Amygdala (tissue), 56 donors: ENCODE measurements at places on chromosomes 3 and 15.

GRCh38 chr15:59360896-59361295 is 11.8 kb downstream of the MYO1E start:
- no peak for DNase-seq

DNA sequence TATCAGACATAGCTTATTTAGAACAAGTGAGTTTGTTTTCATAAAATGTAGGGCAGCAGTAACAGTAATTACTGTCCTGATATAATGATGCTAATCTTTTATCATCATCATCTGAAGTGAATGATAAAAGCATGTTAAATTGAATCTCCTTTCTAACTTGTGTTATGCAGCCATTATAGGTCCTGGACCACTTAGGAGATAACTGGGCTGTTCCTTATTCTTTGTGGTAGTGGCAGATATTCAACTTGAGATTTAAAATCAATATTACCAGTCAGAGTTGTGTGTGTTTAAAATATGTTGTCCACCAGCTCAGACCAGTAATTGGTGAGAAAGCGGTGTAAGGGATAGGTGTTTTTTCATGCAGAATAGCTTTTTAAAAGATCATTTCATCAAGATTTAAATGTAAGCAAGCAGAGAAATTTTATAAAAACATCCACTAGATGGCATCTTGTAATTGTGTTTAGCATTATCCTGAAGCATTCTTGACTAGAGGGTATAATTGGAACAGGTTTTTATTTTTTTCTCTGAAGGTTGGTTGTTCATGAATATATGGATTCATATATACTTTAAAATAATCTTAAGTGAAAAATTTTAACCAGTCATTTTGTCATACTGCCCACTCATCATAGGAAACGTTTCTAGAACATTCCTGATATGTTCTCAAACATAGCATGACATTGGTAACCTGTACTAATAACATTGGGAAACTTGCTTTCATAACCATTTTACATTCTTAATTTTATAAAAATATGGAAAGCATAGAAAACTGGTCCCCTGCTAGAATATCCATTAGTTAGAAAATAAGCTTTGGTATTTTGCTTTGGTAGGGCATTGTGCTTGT is 153.9 kb downstream of the BBX start:
- no peak for DNase-seq

DNA sequence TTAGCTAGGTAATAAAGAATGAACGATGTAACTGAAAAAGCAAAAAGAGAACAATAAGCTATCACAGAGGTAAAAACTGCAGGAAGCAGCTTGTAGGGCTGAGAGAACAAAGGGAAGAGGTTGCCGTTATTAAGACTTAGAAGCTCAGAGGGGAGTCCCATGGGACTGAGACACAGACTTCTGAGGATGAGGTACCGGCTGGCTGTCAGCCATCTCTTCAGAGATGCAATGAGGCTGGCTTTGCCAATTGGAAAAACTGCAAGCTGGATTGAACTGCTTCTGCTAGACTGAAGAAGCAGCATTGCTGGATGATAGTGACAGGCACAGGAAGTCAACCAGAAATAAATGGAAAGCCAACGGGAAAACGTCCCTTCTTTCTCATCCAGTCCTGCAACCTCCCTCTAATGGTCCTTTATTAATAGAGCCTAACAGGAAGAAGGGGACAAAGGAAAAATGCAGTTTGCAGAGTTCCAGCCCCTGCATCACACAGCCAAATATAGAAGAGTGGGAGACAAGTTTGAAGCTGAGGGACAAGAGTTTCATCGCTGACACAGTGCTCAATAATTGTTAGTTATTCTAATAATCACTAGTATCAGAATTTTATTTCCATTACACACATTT is 21.1 kb upstream of the KLHL6 start:
- DNase-seq: no peak

DNA sequence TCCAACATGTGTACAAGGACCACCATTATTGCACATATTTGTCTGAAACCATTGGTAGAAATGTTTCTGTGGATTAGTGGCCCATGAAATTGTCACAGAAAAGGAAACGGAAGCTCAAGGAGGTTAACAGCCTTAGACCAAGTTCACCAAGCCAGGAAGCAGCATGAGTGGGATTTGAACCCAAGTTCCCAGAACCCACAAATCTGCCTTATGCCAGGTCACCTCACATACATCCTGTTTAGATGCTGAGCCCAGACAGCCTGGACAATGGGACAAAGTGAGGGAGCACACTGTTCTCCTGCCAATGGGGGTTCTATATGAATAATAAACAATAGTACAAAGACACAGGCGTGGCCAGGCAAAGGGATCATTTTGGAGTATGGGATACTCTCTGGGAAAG is 59.6 kb upstream of the CA12 start:
- no peak for DNase-seq

DNA sequence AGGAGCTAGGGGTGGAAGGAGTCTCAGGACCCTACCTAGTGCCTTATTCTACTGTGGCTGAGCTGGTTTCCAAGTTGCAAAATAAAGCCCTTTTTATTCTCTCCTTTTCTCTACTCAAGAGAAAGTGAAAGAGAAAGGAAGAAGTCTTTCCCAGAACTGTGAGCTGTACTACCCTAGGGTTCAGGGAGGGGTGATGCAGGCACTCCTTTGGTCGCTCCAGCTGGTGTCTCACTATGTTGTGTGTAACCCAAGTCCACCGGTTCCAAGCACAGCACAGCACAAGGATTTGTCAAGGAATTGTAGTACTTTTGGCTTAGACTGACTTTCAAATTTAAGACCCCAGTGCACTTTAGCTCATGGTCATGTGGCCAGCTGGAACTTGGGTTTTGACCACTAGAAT is 1721.7 kb downstream of the OTOL1 start:
- no peak for DNase-seq

DNA sequence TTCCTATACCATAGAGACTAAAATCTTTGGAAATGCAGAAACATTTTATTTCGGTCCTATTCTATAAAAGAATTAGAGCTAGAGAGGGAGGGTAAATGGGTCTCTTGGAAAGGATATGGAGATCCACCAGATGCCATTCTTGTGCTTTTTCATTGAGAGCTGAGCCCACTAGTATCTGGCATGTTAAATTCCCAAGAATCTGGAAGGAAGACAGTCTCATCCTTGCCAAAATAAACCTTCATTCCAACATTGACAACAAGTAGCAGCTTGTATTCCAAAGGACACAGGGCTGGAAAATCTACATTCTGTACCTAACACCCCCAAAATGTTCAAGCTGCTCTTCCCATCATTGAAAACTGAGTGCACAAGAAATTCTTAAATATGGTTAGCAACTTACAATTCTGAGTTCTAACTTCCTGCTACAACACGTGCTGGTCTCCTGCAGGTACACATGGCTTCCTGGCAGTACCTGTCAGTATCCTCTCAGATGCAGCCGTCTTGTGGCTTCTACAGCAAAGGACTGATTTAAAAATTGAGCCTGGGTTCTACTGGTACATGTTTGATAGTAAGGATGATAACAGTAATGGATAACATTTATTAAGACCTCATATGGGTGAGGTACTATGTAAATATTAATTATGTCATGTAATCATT is 348.1 kb downstream of the SV2B start:
- no peak for DNase-seq

GRCh38 chr15:70447928-70448698 is 315.2 kb downstream of the UACA start:
- no peak for DNase-seq

DNA sequence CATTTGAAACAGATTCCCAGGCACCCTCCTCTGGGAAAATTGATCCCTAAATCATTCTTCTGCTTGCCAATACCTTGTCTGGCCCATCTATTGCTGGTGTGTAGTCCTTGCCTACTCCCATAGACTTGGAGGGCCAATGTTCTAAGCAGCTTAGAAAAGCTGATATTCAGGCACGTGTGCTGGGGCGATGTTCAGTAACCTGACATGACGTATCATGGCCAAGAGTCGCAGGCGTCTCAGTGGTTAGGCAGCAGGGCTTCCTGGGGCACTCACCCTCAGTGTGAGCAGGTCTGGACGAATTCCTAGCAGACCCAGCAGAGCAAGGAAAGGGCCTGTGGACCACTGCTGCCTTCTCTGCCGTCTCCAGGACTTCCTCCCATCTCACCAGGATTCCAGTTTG is 21.6 kb downstream of the EPHB1 start:
- DNase-seq: no peak

- no peak for DNase-seq
These were observed 31.3 kb downstream of the TMEM158 start for GRCh38 chr3:45194791-45195190.

DNA sequence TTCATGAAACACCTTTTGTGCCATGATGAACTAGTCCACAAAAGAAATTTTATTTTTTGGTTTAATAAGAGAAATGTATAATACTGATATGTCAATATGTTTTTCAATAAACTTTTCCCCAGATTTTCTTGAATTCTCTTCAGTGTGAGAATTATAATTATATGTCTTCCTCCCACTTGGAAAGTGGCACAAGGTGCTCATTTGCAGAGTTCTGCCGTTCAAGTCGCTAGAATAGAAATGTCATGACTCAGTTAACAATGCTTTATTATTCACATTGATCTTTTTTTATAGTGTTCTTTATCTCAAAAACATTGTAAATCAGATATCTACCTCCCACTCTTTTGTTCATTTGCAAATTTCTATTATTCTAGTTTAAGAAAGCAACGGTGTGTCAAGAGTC is 87.3 kb downstream of the MDFIC2 start:
- DNase-seq: no peak

- no peak for DNase-seq
These were observed 55.4 kb downstream of the GRIP2 start for GRCh38 chr3:14484741-14485140.

DNA sequence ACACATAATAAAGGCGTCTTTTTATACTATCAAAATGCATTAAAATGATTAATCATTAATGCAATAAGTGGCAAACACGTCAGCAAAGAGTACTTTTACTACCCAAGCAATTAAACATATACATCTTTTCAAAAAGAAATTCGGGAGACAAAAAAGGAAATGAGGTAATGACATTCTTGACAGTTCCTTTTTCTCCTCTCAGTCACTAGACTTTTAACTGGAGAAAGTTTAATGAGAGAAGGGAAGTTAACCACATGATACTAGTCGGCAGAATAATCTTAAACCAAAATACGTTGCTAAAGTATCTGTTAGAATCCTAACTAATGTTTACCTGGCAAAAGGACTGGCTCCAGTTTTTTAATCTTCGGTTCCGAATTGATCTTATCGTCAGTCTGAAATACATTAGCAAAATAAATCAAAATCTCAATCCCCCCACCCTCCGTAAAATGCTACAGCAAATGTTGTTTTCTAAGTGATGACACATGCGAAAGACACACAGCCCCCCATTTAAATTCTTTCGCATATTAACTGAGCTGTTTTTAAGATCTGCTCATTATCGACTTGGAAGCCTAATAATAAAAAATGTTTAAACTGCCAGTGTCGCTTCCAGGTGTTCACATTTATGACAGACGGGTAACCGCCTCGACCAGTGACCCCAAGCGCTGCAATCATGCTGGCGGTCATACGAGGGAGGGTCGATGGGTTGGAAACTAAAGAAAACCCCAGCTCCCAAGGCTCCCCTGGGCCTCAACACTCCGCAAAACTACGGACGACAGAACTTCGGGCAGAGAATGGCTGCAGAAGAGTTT is 778 bp downstream of the MTMR10 start:
- DNase-seq: no peak

DNA sequence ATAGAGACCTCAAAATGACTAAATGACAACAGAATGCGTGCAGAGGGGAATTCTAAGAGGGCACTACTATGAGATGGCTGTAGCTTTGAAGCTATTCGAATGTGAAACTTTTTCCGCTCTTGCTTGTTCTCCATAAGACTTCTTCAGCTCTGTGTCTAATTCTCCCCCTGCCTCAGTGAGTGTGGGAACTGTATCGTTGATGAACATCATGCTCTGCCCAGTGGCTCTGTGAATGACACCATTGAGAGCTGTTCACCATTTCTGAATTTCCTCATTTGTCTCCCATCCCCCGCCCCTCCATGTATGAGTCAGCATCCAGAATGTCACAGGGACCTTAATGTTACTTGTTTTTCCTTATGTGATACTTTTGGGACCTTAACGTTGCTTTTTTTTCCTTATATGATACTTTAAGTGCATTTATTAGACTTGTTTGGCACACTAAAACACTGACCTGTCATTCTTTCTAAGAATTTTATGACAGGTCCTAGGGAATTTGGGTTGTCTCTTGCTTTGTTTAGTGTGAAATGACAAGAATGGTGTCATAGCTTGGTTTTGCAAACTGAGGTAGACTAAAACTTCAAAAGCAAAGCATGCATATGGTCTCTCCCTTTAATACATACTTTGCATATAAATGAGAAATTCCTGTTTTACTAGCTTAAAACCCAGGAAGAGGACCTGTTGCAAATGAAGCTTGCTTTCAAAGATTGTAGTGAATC is 99.6 kb downstream of the FNDC3B start:
- peak; percentile 72 for DNase-seq

- DNase-seq: no peak
These were observed 264.4 kb upstream of the VEPH1 start for GRCh38 chr3:157767607-157768006.

DNA sequence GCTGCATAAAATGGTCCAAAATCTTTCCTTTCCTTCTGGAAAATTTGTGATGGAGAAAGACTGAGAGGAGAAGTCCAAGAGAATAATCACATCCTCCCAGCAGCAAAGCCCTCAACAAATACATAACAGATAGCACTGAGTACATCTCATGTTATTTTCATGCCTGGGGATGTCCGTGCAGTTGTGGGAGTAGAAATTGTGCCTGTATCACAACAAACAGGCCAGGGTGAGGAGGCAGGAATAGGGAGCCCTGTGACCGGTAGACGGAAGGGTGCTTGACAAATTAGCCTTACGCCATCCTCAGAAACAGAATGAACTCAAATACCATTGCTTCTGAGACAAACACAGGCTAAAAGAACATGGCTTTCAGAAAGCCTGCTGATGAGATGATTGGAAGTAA is 333.2 kb upstream of the UMPS start:
- no peak for DNase-seq

DNA sequence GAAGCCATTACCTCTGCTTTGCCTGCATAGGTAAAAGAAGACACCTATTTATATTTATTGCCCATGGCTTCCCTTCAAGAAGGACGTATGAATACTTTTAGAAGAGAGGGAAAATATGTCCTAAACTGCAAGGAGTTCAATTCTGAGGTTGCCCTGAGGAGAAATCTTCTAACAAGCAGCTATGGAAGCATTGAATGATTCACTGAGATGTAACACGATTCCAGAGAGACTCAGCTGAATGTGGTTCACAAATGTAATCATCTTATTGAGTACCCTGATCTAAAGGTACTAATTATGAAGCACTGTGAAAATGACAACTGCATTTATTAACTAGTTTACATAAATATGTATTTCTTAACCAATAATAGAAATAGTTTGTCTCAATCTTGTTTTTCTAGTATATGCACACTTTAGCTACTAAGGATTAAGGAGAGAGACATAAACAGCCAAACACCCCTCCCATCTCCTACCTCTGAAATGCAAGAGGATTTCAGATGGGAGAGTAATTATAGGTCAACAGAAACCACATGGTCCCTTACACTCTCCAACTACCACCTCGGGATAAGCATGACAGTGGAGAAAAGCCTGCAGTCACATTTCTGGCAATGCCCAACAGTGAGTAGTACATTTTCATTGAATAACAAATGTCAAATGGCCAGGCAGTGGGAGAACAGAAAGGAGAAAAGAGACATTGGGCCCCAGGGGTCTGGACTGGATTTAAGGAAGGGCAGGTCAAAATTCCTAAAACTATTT is 506.2 kb upstream of the IL12A start:
- no peak for DNase-seq
